ENCODE measurements at places on chromosomes 13 and 19. TPM values are rescaled to one million over a fixed set of nuclear protein-coding genes. Genes with fewer than 3 reads are reported as not detected.

DNA sequence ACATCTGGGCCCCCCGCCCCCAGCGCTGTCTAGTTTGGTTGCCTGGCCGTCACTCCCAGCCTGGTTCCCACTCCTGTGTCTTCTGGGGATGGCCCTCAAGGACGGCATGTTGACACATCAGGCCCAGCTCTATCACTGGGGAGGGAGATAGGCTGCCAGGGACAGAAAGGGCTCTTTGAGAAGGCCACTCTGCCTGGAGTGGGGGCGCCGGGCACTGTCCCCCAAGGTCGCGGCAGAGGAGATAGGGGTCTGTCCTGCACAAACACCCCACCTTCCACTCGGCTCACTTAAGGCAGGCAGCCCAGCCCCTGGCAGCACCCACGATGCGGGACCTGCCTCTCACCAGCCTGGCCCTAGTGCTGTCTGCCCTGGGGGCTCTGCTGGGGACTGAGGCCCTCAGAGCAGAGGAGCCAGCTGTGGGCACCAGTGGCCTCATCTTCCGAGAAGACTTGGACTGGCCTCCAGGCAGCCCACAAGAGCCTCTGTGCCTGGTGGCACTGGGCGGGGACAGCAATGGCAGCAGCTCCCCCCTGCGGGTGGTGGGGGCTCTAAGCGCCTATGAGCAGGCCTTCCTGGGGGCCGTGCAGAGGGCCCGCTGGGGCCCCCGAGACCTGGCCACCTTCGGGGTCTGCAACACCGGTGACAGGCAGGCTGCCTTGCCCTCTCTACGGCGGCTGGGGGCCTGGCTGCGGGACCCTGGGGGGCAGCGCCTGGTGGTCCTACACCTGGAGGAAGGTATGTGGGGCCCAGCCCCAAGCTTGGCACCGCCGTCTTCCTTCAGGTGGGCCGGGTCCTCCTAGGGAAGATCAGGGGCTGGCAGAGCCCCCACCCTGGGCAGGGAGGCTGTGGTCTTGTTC is at the start of gene AMH:
AMH (plus strand) TSS at position 314 of the 857 bp plus-strand sequence; CDS start at position 324, 10 bp downstream.
- peak; percentile 33 for DNase-seq

DNA sequence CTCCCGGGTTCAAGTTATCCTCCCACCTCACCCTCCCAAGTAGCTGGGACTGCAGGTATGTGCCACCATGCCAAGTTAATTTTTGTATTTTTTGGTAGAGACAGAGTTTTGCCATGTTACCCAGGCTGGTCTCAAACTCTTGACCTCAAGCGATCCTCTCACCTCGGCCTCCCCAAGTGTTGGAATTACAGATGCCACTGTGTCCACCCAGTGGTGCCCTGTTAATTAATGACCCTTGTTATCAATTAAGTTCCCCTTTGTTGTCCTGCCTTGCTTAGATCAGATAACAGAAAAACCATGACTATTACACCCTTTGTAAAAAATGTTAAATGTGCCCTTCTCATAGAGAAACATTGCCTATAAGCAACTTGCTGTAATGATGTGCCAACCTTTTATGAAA is 34.4 kb upstream of the IGFL1 start:
- no peak for DNase-seq

- no peak for DNase-seq
These were observed 769.9 kb upstream of the SLITRK6 start for GRCh38 chr13:86569119-86569518.

CBLC gene
- polyA plus RNA-seq, result not detected

SIGLEC8 gene
- not detected for polyA plus RNA-seq

DNA sequence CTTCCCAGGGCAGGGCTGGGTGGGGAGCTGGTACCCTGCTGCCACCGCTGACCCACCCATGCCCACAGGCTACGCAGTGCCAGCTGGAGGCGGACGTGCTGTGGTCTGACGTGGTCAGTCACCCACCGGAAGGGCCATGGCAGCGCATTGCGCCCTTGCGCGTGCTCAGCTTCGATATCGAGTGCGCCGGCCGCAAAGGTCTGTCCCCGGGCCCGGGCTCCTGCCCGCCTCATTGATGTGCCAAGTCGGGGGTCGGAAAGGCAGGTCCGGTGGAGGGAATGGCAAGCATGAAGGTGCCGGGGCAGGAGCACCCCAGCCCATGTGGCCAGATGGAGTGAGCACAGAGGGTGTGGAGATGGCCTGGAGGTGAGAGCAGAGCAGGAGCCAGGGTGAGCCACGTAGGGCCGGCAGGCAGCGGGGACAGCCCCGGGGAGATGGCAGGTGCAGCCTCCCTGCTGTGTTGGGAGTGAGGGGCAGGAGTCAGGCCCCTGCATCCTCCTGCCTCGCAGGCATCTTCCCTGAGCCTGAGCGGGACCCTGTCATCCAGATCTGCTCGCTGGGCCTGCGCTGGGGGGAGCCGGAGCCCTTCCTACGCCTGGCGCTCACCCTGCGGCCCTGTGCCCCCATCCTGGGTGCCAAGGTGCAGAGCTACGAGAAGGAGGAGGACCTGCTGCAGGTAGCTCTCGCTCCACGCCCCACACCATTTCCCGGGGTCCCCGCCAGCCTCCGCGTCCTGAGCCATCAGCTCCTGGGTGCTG is 16.0 kb upstream of the SPIB start:
- DNase-seq, result peak; percentile 32

- peak; percentile 85 for DNase-seq
These were observed 25.0 kb upstream of the NCCRP1 start for GRCh38 chr19:39171479-39172465.

ZSWIM9 gene
- 1.3 TPM for polyA plus RNA-seq

- DNase-seq, result no peak
These were observed 10.9 kb downstream of the SLC46A3 start for GRCh38 chr13:28707629-28708427.

DNA sequence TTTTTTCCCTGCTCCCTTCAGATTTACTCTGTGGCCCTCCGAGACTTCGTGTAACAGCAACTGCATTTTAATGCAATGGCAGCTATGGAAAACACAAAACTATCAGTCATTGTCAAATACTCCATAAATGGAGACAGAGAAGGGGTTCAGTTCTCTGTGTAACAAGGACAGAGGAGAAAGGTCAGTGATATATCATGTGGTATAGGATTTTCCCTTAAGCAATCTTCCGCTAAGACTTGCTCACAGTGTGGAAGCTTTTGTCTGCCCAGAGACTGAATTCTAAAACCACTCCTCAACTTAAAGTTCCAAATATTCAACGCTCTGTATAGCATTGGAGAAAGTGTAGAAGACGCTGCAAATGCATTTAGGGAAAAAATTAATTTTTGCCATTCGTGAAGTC is 111.3 kb upstream of the EDNRB start:
- DNase-seq, result no peak

- DNase-seq, result peak; percentile 54
These were observed 5.6 kb upstream of the SYDE1 start for GRCh38 chr19:15101479-15102082.

DNA sequence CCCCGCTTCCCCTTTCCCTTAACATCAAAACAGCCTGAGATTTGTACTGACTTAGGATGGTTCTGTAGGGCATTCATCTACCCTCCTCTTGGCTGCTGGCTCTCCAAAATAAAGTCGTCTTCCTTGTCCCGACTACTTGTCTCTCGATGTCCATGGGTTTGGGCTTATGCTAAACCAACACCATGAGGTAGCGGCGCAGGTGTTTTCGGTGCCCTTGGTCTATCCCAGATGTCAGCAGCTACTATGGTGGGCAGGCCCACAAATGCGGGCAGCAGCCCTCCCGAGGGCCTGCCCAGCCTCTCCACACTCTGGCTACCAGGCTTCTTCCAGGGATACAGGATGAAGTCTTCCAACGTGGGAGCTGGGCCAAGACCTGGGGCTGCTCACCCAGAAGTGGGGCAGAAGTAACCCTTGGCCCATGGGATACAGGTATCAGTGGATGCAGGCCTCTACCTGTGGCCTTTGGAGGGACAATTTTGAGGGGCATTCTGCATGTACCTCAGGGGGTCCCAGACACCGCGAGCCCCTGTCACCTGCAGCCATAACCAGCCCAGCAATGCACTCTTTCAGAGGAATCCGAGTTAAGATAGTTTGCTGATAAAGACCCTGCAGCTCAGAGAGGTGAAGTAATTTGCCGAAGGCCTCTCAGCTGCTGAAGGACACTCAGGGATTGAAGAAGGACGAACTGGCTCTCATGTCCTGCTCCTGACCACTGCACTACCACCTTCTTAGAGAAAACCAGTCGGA is 47.8 kb upstream of the VSTM2B start:
- DNase-seq, result no peak

- no peak for DNase-seq
These were observed 33.3 kb upstream of the GAS6 start for GRCh38 chr13:113897161-113897560.

GRCh38 chr13:114164681-114165429 is 14.2 kb upstream of the CFAP97D2 start:
- no peak for DNase-seq

AKAP8 gene
- polyA plus RNA-seq, result 17.2 TPM

CEACAM3 gene
- polyA plus RNA-seq, result not detected

PINLYP gene
- 5.5 TPM for polyA plus RNA-seq

ZNF730 gene
- polyA plus RNA-seq, result 0.58 TPM

GRCh38 chr13:93147946-93148345 is 78.7 kb upstream of the GPC6 start:
- DNase-seq, result no peak

CEACAM21 gene
- not detected for polyA plus RNA-seq

DNA sequence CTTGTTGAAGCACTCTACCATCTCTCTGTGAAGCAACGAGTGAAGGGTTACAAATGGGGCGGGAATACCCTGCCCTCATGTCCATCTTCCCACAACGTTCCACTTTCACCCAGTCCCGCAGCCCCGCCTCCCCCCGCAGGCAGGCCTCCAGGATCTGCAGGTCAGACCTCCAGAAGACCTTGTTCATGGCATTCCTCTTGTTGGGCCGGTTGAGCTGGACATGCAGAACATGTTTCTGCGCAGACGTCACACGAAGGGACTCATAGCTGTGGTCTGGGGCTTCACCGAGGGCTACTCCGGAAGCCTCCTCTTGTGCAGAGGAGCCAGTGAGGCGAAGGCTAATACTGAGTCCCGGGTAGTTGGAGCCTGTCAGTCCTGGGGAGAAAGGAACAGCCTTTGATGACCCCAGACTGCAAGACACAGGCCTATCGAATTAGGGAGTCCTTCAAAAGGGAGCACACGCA is 420 bp downstream of the ECH1 start:
- peak; percentile 72 for DNase-seq

DNA sequence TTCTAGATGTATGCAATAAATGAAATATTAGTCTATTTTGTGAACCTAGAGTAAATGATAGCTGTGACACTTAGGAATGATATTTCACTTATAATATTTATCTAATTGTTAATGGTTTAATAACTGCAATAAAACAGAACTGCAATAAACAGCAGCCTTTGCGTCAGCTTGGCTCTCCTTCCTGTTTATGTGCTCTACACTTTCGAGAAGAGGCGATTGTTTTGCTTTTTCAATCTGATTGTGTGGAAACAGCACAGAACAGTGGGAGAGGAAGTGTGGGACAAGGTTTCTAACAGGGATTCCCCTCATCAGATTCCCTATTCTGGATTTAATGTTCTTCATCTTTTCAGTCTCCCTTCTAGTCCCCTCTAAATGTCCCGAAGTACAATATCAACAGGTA is 17.3 kb upstream of the TRPC4 start:
- DNase-seq, result no peak

DNA sequence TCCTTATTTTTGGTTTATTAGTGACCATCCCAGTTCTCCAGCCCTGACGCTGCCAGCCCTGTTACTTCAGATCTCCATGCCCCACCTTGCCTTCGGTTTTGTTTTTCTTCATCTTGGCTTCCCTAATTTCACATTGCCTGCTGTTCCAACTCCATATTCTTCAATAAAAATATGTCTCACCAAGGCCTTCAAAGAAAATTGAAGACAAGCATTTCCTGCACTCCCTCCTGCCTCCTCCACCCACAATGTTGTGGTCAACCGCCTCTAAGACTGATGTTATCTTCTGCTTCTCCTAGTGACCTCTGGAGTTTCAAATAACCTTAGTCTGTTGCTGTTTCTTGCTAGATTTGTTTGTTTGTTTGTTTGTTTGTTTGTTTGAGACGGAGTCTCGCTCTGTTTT is 14.6 kb downstream of the PLD3 start:
- no peak for DNase-seq

FAM216B gene
- not detected for polyA plus RNA-seq
